T-helper 2 cell (primary cell): ENCODE measurements at places on chromosomes 13 and 19.

DNA sequence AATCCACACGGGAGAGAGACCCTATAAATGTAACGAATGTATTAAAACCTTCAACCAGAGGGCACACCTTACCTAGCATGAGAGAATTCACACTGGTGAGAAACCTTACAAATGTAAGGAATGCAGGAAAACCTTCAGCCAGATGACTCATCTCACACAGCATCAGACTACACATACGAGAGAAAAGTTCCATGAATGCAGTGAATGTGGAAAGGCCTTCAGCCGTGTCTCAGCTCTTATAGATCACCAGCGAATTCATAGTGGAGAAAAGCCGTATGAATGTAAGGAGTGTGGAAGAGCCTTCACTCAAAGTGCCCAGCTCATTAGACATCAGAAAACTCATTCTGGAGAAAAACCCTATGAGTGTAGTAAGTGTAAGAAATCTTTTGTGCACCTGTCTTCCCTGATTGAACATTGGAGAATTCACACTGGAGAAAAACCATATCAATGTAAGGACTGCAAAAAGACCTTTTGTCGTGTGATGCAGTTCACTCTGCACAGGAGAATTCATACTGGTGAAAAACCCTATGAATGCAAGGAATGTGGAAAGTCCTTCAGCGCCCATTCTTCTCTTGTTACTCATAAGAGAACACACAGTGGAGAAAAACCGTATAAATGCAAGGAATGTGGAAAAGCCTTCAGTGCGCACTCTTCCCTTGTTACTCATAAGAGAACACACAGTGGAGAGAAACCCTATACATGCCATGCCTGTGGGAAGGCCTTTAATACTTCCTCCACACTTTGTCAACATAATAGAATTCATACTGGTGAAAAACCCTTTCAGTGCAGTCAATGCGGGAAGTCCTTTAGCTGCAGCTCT, 16.0 kb downstream of the ZNF582 start:
- no peak for DNase-seq

- DNase-seq = no peak
These were observed 1.7 kb downstream of the NR2F6 start for GRCh38 chr19:17243830-17244617.

DNA sequence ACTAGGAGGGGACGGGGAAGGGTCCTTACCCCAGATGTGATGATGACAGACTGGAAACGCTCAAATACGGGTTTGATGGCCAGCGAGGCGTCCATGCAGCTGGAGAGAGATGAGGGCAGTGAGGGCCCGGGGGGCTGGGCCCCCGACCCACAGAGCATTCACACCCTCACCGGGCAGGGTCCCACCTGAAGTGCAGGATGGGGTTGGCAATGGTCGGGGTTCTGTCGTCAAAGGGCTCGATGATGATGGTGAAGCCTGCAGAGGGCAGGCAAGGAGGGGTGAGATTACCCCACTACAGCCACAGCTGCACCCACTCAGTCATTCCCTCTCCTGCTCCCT, 13.0 kb downstream of the ERCC2 start:
- DNase-seq = no peak

- no peak for DNase-seq
These were observed 112.1 kb downstream of the PTPRS start for GRCh38 chr19:5228490-5228889.

DNA sequence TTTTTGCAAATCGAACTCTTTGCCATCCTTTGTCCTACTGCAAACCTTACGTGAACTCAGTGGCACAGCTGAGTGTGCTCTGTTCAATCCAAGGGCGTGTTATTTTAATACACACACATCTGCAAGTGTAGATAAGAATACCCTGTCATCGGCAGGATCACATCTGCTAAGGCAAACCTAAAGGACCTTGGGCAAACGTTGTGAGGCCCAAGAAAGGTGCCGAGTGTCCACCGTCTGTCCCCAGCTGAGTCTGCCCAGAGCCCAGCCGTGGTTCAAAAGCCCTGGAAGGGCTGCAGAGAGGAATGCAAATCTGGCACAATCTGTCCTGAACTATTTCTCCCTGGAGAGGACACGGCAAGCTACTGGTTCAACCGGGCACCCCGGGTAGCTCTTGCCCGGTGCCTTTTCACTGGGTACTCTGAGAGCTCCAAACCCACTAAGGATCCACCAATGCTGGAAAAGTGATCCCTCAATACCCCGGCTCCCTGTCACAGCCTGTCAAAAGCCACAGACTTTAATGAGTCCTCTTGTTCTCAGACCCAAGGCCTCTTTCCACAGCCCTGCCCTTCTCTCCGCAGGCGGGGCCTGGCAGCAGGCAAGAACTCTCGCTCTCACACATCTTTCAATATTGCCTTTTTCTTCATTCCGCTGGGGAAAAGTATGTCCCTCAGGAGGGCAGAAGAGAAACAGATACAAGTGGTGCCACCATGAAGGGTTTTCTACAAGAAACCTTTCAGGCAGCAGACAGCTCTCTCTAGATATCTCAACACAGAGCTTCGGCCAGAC, 17.0 kb downstream of the SLC7A1 start:
- no peak for DNase-seq

- DNase-seq = no peak
These were observed 160.4 kb downstream of the EFNB2 start for GRCh38 chr13:106375085-106375484.

GRCh38 chr19:29233591-29233990, 20.6 kb upstream of the UQCRFS1 start:
- DNase-seq = no peak

GRCh38 chr19:56838909-56839651, 1.4 kb downstream of the PEG3 start:
- peak; percentile 17 for DNase-seq

GRCh38 chr19:46596008-46596407, 5.1 kb upstream of the CALM3 start:
- DNase-seq = no peak

DNA sequence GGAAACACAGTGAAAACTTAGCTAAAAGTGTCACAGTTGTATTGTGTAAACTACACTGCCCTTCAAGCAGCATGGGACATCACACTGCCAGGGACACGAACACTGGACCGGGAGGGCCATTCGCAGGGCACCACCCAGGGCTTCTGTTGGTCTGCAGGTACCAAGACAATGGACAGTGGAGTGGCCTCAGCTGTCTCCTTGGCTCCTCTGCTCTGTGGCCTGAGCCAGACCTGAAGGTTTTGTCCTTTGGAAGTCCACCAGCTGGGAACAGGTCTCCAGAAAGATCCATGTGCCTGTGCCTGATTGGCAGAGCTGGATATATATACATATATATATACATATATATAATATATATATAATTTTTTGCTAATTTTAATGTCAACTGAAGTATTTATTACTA, 149.8 kb downstream of the ZNF536 start:
- DNase-seq = no peak

DNA sequence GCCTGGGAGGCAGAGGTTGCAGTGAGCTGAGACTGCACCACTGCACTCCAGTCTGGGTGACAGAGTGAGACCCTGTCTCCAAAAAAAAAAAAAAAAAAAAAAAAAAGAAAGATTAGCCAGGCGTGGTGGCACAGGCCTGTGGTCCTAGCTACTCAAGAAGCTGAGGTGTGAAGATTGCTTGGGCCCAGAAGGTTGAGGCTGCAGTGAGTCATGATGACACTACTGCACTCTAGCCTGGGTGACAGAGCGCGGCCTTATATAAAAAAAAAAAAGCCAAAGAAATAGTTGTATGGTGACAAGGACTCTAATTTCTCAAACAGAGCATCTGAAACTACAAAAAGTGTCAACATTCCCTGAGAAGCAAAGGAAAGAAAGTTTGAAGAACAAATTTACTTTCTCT, 3.4 kb downstream of the PBX4 start:
- DNase-seq = peak; percentile 65

DNA sequence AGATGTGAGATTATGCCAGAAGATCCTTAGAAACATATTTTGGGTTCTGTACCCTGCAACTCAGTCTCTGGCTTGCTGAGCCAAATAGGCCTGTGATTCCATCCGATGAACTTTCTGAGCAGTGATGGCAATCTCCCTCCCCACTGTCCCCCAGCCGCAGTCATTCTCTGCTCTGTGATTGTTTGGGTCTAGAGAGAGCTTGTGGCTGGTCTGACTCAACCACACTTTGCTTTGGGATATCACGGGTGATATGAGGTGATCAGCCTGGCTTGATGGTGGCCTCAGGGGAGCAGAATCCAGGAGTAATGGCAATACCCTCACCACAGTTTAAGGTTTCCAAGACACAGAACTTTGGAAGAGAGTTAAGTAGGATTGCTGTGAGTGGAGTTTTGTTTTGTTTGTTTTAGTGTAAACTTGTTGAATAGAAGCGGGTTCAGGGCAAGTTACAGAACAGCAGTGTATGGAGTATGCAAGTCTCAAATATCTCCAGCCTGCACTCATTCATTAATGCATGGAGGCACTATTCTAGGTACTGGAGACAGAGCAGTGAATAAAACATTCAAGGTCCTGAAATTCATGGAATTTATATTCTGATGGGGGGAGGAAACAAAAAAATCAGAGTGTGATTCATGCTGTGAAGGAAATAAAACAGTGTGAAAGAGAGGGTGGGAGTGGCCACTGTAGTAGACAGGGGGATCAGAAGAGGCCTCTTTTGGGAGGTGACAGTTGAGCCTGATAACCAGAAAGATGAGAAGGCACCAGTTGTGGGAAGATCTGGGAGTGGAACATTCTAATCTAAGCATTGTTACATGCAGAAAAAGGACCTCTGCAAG, 5.3 kb downstream of the SAMD4B start:
- DNase-seq = no peak

GRCh38 chr19:52464798-52465470, 11.6 kb downstream of the ZNF578 start:
- DNase-seq = no peak

- DNase-seq = no peak
These were observed 168.6 kb upstream of the RFC3 start for GRCh38 chr13:33649212-33649878.

DNA sequence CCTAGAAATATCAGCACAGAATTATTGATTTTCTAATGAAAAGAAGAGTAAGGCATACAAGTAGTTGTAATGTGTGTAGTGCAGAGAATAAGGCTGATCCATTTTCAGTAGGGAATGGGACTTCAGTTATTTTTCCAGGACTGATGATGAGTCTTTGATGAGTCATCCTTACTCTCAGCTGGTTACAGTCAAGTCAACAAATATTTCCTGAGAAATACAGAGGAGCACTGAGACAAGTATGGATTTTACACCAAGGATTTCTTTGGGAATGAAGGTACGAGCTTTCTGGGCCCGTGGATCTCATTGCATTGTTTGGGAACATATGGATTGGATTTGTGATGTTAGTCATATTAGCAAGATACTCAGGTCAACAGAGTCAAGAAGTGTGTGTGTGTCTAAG, 502.7 kb downstream of the FGF9 start:
- no peak for DNase-seq

DNA sequence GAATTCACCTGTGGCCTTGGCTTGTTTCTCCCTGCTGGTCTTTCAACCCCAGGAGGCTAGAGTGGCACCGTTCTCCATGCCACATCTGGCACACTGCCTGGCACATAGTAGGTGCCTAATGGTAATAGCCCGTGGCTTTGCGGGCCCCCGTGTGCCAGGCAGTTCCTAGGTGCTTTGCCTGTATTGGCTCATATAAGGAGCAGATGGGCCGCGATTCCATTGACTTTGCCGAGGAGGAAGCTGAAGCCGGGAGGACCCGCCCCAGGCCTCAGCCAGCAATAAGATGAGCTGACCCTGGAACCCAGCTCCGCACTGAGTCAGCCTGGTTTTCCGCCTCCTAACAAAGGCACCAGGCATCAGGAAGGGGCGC, 807 bp downstream of the PGLYRP1 start:
- no peak for DNase-seq

GRCh38 chr13:76889254-76889653, 3.0 kb upstream of the KCTD12 start:
- DNase-seq = no peak

- DNase-seq = peak; percentile 78
These were observed 823 bp downstream of the TLE5 start for GRCh38 chr19:3061182-3062161.

DNA sequence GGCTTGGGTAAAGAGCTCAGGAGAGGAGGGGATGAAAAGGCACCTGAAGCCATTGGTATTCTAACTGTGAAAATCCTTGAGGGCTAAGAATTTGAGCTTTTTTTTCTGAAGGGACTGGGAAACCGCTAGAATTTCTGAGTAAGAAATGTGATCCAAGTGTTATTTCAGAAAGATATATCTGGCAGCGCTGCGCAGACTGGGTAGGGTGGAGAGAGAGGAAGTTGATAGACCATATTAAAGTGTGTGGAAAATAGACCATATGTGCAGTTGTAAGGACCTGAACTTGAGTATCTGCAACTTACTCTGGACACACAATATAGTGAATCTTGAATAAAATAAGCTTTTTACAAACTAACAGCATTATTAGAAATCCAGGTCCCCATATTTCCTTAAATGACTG, 427.4 kb downstream of the NDFIP2 start:
- no peak for DNase-seq

GRCh38 chr13:103926118-103926517, 859.9 kb upstream of the SLC10A2 start:
- DNase-seq = no peak

DNA sequence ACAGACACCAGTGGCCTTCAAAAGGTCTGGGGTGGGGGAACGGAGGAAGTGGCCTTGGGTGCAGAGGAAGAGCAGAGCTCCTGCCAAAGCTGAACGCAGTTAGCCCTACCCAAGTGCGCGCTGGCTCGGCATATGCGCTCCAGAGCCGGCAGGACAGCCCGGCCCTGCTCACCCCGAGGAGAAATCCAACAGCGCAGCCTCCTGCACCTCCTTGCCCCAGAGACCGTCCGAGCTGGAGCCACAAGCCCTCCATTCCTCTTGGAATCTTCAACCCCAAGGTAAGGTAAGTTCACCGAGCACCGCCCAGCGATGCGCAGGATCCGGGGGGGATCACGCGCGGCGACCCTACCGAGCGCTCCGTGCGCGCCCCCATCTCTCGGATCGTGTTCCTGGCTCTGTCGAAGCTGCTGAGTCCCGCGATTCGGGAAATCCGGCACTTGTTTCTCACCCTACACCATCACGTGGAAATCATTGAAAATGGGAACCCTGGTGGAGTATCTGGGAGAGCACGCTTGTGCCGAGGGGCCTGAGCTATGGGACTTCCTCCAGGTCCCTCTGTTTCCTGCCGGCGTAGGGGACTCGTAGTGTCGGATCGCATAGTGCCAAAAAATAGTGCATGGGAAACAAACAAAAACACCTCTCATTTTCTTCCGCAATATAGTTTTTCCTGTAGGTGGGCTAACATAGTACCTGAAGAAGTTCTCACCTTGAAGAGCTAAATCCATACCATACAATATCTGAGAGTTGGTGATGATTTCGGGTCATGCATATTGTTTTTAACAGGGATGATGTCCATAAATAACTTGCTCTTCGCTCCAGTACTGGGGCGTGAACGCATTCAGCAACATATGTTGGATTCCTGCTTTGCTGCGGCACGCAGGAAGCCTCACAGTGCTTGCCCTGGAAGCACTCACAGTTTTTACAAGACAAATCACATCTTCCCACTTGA, 9.3 kb downstream of the PDX1 start:
- DNase-seq = no peak

DNA sequence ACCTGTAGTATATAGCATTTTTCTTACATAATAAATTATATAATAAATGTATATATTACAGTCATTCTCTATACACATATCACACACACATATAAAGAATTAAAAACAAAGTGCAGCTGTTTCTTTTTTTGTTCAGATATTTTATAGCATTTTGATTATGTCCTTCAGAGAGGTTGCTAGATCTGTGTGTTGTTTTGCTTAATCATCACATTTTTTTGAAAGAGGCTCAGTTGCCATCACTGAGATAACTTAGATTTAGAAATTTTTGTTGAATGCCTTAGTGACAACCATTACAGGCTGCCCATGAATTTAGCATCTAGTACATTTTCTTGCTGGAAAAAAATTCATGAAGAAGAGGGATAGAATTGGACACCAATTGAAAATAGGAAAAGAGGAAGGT, 545.2 kb upstream of the PCDH9 start:
- DNase-seq = no peak

- DNase-seq = no peak
These were observed 66.7 kb downstream of the LHFPL6 start for GRCh38 chr13:39536274-39536673.
